SK-N-SH (cell line): ENCODE measurements at places on chromosomes 2 and 18. TPM values are rescaled to one million over a fixed set of nuclear protein-coding genes. Genes with fewer than 3 reads are reported as not detected.

- peak; percentile 42 for DNase-seq
Measured at GRCh38 chr2:166384774-166385173, 9.0 kb upstream of the SCN9A start.

GPR39 gene
- polyA plus RNA-seq: 2.1 and 2.3 TPM in 2 replicates

- DNase-seq: peak; percentile 73
Measured at GRCh38 chr2:203328760-203329540, 756 bp downstream of the ABI2 start.

GRCh38 chr2:79861059-79861374 lies 348.2 kb downstream of the CTNNA2 start:
- DNase-seq: no peak

GRCh38 chr2:127721978-127722355 lies 20.7 kb downstream of the SFT2D3 start:
- no peak for DNase-seq

GRCh38 chr2:215619989-215620388 lies 184.1 kb upstream of the FN1 start:
- no peak for DNase-seq

- no peak for DNase-seq
Measured at GRCh38 chr2:44450082-44450481, 88.3 kb downstream of the CAMKMT start.

DNA sequence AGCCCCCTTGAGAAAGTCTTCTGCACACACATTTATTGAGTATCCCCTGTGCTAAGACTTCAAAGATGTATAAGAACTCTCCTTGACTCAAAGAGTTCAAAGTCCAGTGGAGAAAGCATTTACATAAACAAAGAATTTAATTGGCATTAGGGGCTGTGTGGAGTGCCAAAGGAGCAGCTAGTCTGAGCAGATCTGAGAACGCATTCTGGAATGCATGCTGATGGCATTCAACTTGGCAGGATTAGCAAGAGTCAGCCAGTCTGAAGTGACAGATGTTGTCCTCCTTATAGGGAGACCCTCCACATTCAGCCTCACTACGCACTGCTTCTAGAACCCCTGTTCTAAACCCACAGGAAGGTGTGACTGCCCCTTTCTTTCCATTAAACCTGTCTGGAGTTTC lies 191.5 kb downstream of the RAD51AP2 start:
- DNase-seq: no peak

ATP5MC3 gene
- 365 and 408 TPM in 2 replicates for polyA plus RNA-seq

DNA sequence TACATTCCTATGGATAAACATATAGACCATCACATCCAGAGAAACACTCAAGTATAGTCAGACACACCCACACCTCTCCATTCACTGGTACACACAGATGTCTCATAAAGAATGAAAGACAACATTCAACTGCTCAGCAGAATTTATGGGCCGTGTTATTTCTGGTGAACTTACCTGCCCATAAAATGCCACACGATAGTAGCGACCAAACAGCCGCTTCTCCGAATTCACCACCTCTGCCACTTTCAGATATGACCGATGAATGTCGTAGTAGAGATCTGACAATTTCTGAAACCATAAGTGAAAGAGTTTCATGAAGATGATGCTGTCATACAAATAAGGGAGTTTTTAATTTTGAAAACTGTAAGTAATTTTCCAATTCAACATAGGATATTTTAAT lies 70.7 kb upstream of the CCDC195 start:
- DNase-seq: no peak

GRCh38 chr2:237955640-237956401 lies 11.0 kb upstream of the UBE2F start:
- peak; percentile 71 for DNase-seq

- no peak for DNase-seq
Measured at GRCh38 chr2:227311861-227312506, 13.1 kb upstream of the MFF start.

KANSL3 gene
- 10.1 and 10.7 TPM in 2 replicates for polyA plus RNA-seq

DNA sequence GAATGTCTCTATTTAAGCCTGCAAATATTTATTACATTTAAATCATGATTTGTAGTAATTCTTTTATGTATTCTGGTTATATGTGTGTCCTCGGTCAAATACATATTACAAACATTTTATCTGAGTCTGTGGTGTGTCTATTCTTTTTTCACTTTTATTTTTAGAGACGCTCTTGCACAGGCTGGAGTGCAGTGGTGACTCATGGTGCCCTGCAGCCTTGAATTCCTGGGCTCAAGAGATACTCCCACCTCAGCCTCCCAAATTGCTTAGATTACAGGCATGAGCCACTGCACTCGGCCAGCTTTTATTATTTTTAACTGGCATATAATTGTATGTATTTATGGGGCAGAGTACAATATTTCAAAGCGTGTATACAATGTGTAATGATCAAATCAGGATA lies 47.5 kb downstream of the ARID5A start:
- DNase-seq: no peak

UGT1A10 gene
- not detected in 2 replicates for polyA plus RNA-seq

DNA sequence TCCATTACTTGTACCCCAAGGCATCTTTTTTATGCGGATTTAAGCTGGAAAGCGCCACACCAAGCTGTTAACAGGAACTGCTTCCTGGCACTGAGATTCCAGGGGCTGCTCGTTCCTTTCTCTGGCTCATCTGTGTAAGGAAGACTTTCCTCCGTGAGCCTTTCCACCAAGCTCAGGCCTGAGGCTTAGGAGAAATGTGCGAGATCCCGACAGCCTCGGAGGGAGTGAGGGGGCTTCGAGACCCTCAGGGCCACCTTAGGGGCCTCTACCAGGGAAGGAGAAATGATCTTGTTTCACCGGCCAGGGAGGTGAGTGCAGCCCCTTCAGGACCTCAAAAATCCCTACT lies 17.1 kb downstream of the B3GNT7 start:
- peak; percentile 26 for DNase-seq

- DNase-seq: no peak
Measured at GRCh38 chr2:85741211-85741832, 12.5 kb upstream of the ATOH8 start.

DNA sequence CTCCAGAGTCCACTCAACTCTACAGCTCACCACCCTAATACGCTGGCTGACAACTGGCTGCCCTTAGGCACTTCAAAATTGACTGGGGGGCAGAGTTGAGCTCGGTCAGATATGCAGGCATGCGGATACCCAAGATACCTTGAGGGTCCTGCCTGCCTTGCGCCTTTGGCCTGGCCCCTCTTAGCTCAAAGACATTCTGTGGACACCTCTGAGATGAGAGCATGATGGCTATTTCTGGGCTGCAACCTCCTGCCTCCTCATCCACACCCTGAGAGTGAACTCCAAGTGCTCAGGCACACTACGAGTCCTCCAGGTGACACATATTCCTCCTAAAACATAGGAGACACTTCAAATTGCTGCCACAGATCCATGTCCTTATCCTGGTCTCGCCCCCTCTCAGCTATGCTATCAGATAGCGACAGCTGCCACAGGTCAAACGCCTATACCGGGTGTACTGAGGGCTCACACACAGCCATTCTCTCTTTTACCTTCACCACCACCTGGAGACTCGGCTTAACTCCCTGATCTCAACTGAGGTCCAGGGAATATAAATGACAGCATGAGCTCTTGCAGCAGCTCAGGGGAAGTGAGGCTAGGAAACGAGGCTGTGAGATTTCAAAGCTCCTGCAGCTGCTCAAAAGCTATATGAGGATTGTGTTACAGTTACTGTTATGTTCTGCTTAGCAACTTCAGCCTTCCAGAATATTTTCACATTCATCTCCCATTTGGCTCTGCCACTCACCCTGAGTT lies 60.5 kb upstream of the TEX51 start:
- no peak for DNase-seq

DNA sequence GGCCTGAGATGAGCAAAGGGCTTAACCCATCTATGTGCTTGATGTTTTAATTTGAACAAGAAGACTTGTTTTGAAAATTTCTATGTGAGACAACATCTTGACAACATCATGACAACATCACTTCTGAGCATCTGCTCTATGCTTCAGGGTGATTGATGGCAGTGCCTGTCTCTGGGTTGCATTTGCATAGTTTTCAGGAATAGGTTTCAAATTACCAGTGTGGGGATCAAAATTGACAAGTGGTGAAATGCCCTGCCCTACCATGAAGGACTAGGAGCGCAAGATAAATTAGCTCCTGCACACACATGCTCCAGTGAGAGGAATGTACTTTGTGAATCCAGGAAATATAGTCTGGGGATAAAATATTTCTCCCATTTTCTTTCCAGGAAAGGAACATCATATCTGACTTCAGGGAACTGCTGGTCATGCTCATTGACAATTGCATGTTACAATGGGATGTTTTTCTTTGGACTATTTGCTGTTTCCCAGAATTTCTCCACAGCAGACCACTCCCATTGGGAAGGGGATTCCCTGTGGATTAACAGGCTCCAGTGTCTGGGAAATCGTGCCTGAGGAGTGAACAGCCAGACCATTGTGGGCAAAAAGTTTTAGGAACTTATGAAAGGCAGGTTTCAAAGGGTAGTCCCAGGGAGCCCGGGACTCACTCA lies 45.3 kb upstream of the IL1R2 start:
- DNase-seq: no peak

RAB12 gene
- polyA plus RNA-seq: 10.9 and 11.0 TPM in 2 replicates

GRCh38 chr18:71809711-71810110 lies 734.4 kb downstream of the CBLN2 start:
- DNase-seq: no peak

GRCh38 chr18:46156124-46156745 lies 52.0 kb downstream of the HAUS1 start:
- no peak for DNase-seq

DNA sequence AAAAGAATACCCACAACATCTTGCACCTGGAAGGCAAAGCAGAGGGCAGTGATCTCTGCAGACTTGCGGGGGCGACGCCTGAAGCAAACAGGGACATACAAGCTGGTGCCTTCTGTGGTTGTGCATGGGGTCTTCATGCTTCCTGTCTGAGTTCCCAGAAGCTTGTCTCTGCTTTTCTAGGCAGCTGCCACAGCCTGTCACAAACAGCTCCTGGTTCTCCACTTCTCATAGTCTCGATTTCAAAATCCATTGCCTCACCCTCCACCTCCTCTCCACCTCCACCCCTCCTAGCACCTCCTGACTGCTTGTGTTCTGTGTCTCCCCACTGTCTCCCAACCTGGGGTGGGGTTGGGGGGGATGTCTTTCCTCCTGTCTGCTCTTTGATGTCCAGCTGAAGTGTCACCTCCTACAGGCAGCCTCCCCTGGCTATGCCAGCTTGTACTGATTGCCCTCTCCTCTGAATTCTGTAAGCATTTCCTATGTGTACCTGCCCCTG lies 1.7 kb upstream of the PROC start:
- no peak for DNase-seq
